ENCODE measurements at places on chromosomes 5 and 9.

DNA sequence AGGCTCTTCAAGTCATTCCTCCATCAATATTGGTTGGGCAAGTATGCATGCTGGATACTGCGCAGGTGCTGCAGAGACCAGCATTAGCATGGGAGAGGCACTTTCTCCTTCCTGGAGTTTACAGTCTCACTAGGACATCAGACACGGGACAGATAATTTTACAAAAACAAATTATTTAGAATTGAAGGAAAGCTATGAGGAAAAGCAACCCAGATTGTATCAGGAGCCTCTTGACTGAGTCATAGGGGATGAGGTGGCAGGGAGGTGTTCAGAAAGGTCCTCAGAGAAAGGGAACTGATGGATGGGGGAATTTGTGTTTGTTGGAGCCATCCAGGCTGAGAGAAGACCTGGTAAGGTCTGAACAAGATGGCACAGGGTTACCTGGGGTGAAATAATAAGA, 24.5 kb upstream of the RAB14 start:
- no peak for DNase-seq

GRCh38 chr9:80078826-80079225, 507.1 kb downstream of the TLE4 start:
- DNase-seq = no peak

GRCh38 chr9:129236441-129237145, 58.5 kb upstream of the IER5L start:
- DNase-seq = no peak

DNA sequence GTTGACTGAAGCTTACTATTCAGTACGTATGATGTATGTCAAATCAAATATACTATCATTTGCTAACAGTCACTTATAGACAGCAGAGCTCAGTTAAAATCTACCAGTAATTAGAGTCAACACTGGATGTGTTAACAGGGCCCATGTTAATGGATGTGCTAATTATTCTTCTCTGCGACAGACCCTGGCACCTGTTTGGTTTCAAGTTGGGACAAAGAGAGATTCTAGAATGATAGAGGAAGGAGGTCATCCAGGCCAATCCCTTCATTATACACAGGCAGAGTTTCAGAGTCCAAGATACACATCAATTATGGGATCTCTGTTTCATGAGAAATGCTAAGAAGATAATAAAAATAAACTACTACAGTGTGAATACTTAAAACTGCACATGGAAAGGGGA, 615.0 kb downstream of the ZNF608 start:
- DNase-seq = no peak

DNA sequence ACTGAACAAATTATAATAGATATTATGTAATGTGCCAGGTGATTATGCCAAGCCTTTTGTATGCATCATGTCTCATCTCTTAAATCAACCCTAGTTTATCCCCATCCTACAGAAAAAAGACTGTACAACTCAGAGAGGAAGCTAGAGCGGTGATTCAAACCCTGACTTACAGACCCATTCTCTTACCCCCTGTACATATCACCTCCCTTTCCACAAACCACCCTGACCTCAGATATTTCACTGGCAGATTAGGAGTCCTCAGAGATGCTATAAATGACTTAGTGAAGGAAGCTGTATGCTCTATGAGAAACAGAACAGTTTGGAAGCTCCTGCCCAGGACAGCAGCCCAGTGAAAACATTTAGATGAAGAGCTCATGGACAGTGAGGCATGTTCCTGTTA, 79.1 kb upstream of the RARS1 start:
- no peak for DNase-seq

- DNase-seq = no peak
Observed at GRCh38 chr5:148950892-148951291, 112.0 kb downstream of the SH3TC2 start.

DNA sequence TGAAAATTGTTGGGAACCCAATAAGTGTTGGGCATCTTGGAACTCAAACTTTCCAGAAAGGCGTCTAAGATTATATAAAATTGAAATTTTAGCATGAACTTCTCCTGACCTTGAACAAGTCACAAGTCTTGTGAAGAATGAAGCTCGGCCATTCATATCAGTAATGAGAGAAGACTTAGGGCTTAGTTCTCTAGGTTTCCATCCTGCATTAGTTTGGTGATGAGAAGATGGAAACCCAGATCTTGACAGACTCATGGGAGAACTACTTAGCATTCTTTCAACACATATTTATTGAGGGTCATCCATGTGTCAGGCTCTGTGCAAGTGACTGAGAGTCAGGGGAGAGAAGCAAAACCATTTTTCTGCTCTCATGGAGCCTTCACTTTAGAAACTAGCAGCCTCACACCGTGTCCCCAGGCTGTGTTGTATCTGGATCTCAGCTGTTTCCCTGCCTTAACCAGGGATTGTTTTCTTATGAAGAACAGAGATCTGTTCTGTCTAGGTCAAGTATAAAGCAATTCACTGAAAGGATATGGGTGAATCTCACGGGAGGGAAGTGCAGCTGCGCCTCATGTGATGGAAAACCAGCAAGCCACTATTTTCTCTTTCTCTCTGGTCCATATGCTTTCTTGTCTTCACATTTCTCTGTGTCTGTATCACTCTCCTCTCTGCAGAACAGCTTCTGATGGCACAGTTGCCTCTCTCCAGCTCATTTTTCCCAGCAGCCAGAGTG, 3.4 kb downstream of the GARNL3 start:
- no peak for DNase-seq

GRCh38 chr5:79416499-79416898, 97.4 kb downstream of the HOMER1 start:
- no peak for DNase-seq

GRCh38 chr9:110141227-110141793, 66.6 kb downstream of the C9orf152 start:
- DNase-seq = no peak

- DNase-seq = peak; percentile 39
Observed at GRCh38 chr9:131650254-131650653, 89.6 kb downstream of the RAPGEF1 start.

- no peak for DNase-seq
Observed at GRCh38 chr5:61631438-61631941, 299.4 kb downstream of the ZSWIM6 start.

GRCh38 chr9:78130004-78130403, 98.4 kb upstream of the GNAQ start:
- peak; percentile 19 for DNase-seq

DNA sequence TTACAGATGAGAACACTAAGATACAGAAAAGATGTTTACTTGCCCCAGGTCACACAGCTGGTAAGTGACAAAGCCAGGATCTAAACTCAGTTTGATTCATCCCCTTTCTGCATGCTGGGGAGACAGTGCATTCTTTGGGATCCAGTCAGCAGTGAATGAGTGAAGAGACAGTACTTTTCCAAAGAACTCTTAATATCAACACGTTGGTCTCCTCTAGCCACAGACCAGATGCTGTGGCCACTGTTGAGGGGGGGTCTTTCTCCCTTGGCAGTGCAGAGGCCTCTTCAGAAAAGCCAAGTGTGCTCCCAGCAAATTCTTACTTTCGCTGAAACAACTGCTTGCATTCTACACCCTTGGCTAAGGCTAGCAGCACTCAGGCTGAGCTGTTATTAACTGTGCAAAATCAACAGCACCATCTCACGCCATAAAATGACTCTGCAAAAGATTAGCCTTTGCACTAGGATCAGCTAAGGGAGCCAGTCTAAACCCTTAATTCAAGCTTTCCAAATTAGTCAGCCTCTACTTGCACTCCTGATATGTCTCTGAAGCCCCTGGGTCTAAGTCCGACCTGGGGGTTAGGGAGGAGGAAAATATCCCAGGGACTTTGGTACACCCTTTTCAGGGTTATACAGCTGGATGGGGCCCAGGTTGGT, 4.8 kb upstream of the TMEM171 start:
- DNase-seq = no peak

GRCh38 chr5:140293091-140293848, 9.6 kb downstream of the PFDN1 start:
- DNase-seq = no peak

DNA sequence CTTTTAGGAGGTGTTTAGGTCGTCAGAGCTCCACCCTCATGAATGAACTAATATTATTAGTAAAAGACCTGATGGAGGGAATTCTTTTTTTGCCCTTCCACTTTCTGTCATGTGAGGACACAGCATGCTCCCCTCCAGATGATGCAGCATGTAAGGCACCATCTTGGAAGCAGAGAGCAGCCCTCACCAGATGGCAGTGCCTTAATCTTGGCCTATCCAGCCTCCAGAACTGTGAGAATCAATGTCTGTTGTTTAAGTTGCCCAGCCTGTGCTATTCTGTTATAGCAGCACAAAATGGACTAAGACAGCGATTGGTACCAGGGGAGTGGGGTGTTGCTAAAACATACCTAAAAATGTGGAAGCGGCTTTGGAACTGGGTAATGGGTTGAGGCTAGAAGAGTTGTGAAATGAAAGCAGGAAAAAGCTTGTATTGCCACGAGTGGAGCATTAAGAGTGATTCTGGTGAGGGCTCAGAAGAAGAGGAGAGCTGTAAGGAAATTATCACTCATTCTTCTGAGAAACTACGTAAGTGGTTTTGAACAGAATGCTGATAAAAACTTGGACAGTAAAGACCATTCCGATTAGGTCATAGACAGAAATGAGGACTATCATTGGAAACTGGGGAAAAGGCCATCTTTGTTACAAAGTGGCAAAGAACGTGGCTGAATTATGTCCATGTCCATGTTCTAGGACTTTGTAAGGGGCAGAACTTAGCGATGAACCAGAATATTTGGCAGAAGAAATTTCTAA, 28.6 kb downstream of the PTPDC1 start:
- no peak for DNase-seq

DNA sequence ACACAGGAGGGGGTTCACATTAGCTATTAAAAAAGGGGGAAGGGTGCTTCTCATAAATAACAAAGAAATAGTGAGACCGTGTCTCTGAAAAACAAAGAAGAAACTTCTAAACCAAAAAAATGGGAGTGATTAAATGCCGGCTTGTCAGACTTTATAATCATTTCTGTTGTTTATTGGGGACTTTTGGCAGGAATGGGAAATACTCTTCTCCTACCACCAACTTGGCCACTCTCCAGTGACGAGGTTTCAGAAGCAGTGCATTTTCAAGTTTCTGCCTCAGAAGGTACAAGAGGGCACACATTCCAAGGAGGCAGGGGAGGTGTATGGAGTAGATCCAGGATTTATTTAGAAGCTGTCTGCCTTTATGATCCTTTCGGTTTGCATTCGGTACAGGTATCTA, 46.2 kb downstream of the LIX1 start:
- no peak for DNase-seq

GRCh38 chr9:92426501-92427145, 2.4 kb upstream of the OMD start:
- DNase-seq = no peak

DNA sequence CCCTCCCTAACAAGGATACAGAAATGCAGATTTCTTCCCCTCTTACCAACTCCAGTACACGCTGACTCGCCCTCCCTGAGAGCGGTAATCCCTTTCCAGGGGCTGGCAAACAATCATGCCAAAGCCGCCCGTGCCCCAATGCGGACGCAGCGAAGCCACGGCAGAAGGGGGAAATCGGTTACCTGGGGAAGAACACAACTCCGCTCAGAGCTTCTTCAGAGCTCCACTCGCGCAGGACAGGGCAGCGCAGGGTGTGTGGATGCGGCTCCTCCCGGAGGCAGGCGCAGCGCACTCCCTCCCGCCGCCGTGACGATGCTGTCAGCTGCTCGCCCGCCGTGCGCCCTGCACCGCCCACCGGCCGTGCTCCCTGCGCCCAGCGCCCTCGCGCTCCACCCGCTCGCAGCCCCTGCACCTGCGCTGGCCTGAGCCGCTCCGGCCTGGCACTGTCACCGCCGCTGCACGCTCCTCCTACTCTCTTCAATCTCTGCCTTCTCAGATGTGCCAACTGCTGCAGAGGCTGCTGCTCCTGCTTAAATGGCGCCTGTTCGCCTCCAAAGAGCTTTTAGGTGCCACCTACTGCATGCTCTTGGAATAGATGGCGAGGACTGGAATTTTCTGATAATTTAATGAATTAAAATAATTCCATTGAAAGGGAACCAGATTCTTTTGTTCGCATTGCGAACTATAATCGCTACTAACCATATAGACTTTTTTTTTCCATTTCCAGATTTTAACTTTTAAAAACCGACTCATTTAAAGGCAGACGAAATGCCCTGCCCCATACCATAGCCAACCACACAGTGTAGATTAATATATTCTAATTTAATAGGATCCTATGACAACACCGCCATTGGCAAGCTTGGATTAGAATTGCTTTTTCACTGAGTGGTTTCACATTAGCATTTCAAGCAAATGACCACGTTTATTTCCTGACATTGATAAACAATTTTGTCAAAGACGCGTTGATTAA, at the start of gene DIRAS2:
DIRAS2 (minus strand) TSS at position 255 of the 970 bp plus-strand sequence. CDS start 28,997 bp downstream, outside the sequence.
- no peak for DNase-seq

- DNase-seq = peak; percentile 5
Observed at GRCh38 chr5:10741661-10742060, 19.4 kb downstream of the DAP start.

DNA sequence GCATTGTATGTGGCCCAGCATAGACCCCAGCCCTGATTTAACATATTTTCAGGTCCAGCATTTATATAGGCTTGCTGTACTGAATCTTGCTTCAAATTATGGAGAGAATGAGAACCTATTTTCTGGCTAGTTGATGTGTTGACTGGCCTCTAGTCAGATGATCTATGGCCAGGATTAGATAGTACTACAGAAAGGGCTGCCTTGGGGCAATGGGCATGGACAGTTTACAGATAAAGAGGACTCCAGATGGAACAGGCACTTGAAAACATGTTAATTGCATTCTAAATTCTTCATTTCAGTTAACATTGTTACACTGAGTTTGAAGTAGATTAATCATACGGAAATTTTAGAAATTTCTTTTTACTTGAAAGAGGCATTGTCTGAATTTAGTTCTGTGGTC, 61.5 kb downstream of the RAB14 start:
- no peak for DNase-seq

DNA sequence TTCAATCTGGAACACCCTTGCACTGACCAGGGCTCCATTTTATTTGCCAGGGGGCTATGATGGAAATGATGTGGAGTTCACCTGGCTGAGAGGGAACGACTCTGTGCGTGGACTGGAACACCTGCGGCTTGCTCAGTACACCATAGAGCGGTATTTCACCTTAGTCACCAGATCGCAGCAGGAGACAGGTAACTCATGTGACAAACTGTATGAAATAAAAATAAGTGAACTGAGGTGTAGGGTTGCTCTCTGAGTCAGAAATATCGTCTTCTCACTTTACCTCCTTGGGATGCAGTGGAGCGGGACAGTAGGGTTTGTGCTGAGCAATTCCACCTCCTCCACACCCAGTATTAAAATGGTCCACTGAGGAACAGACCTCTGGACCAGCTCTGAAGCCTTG, 22.1 kb downstream of the GABRP start:
- DNase-seq = no peak

All from AML-193 (cell line).